ENCODE measurements at places on chromosomes 1 and 21. TPM values are rescaled to one million over a fixed set of nuclear protein-coding genes. Genes with fewer than 3 reads are reported as not detected.

GRCh38 chr1:12387641-12388040 is 157.8 kb downstream of the VPS13D start:
- no peak for DNase-seq

- no peak for DNase-seq
Measured at GRCh38 chr1:48530727-48531351, 58.8 kb upstream of the SPATA6 start.

GRCh38 chr1:179831852-179832699 is 45.5 kb downstream of the TOR1AIP2 start:
- no peak for DNase-seq

DNA sequence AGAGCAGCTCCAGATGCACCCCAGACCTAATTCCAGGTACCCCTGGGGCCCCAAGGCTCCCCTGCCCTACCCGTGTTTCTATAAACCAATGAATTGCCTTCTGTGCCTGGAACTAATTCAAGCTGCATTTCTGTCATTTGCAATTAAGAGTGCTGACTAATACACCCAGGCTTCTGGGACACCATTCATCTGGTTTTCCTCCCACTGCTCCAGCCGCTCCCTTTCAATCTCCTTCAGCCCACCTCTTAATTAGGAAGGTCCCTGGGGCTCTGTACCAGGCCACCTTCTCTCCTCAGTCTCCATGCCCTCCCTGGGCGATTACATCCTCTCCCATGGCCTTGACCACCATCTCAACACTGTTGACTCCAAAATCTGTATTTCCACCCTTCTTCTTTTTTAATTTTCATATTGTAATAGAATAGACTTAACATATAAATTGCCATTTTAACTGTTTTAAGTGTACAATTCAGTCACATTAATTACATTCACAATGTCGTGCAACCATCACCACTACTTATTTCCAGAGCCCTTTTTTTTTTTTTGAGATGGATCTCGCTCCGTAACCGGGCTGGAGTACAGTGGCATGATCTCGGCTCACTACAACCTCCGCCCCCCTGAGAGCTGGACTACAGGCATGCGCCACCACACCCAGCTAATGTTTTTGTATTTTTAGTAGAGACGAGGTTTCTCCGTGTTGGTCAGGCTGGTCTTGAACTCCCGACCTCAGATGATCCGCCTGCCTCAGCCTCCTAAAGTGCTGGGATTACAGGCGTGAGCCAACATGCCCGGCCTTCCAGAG is 9.2 kb upstream of the GJB3 start:
- no peak for DNase-seq

DNA sequence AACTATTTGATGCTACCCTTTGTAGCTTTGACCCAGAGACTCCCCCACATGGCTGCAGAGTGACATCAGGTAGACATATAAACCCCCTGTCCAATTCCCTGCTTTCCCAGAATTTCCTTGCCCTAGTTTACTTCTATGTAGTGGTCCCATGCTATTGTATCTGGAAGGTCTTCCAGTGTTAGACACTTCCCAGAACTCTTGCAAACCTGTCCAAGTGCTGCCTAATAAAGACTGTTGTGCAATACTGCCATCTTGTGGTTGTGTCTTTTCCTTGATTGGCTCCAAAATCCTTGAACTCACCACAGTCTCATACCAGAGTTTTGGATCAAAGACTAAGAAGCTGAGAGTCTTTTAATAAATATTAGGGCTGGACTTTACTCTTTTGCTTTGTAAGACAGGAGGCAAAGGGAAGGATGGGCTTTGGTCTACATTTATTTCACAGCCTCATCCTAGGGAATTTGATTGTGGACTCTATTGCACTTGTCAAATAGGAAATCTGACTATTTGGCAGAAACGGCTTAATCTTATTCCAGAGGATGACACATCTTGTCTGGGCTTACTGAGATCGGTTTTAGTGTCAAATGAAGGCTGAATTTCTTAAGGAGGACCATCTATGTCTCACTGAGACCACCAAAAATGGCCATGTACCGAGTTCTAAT is 169.9 kb downstream of the LRRC7 start:
- peak; percentile 45 for DNase-seq

- DNase-seq: no peak
Measured at GRCh38 chr1:170685166-170685565, 21.2 kb downstream of the PRRX1 start.

DNA sequence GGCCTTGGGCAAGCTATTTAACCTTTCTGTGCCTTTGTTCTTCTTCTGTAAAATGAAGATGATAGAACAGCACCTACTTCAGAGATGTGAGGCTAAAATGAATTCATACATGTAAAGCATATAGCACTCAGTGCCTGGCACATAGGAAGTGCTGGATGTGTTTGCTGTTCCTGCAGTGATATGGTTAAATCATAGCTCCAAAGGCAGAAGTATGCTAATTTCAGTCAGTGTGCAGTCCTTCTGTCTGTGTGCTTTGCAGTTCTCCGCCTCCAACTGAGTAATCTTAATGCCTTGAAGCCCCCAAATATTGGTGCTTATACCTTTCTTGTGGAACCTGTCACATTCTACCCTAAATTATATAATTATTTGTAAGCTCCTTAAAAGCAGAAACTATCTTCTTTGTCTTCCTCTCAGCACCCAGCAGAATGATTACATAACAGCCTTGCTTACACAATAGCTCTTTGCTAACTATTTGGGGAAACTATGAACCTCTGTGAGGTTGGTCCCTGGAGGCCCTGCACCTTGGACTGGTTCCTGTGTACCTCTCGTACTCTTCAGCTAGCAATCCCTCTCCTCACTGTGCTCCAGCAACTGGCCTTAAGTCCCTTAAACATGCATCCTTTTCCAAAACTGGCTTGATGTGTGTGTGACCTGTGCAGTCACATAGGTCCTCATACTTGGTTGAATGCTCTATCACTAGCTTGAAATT is 57.0 kb upstream of the CACYBP start:
- peak; percentile 32 for DNase-seq

- DNase-seq: no peak
Measured at GRCh38 chr1:53685272-53686051, 53.5 kb downstream of the GLIS1 start.

DNA sequence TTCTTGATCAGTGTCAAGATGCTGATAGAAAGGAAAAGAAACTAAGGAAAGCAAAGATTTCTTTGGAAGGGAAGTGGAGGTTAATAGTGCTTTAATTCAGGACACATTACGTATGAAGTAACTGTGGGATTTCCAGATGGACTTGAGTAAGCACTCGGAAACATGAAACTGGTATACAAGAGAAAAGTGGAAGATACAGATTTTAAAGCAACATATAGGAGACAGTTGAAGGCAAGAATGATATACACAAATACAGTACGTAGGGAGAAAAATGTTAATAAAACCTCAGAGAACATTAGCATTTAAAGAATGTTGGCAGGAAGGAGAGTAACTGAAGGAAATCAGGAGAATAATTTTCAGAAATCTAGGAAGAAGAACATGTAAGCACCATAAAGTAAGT is 730.9 kb upstream of the ADGRL2 start:
- no peak for DNase-seq

- DNase-seq: peak; percentile 49
Measured at GRCh38 chr21:32412162-32413014, at the start of gene EVA1C. Gene EVA1C (plus strand): TSS chr21:32412706. CDS start chr21:32412854, 148 bp downstream.

DNA sequence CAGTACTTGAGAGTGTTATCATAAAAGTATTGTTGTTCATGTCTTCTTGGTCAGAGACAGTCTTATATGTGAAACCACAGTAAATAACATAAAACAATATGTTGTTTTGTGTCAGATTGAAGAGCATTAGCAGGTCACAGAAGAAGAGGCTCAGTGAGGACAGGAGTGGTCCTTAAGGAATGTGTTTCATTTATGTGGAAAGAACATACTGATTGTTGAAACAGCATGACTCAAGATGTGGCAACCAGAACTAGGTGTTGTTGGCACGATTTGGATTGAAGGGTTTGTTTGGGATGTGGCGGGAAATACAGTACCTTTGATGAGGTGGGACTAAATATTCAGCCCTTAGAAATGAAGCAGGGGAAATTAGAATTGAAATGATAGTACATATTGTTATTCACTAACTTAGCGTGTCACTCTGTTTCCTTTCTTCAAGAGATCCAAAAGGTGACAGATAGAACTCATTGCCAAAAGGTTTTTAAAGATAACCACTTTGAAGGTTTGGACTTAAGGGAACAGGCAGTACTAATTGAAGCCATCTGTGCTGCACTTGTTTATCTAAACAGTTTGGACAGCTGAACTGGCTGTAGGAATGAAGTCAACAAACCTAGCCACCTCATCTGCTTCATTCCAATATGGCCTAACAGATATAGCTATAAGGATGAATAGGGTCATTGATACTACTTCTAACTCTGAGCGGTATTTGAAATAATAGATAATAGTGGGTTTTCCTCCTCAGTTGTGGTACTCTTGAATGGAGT is 14.4 kb downstream of the RALGPS2 start:
- no peak for DNase-seq

- DNase-seq: no peak
Measured at GRCh38 chr1:67749263-67749843, 64.4 kb downstream of the GADD45A start.

GRCh38 chr1:243394601-243395464 is 139.0 kb downstream of the SDCCAG8 start:
- no peak for DNase-seq

DNA sequence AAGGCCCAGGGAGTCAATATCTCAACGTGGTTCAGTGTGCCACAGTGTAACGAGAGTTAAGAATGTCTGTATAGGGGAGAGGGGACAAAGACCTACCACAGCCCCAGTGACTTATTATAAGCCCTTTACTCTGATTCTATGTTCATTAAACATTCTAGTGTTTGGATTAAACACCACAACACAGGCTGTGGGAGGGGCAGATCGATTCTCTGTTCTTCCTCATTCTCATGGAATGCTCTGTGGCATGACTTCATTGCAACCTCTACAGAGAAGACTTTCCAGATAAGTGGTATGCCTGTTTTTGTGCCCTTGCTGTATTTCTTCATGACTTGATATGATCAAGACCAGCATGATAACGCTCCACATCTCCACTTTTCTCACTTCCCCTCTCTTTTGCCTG is 39.0 kb upstream of the CD5L start:
- DNase-seq: no peak

GRCh38 chr1:44294588-44295007 is 60.5 kb downstream of the ERI3 start:
- DNase-seq: peak; percentile 68

DNA sequence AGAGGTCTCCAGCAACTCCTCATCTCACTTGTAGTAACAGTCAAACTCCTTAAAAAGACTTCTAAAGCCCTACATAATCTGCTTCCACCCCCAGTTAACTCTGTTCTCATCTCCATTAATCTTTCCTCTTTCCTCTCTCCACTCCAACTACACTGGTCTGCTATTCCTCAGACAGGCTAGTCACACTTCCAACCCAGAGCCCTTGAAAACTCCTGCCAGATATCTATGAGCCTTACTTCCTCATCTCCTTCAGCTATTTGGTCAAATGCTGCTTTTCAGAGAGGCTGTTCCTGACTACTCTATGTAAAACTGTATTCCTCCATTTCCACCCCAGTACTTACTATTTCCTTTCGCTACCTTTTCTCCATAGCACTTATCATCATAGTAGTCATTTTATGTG is 24.4 kb downstream of the PCP4L1 start:
- DNase-seq: no peak

GRCh38 chr21:34579411-34579810 is 35.5 kb downstream of the RCAN1 start:
- no peak for DNase-seq

DNA sequence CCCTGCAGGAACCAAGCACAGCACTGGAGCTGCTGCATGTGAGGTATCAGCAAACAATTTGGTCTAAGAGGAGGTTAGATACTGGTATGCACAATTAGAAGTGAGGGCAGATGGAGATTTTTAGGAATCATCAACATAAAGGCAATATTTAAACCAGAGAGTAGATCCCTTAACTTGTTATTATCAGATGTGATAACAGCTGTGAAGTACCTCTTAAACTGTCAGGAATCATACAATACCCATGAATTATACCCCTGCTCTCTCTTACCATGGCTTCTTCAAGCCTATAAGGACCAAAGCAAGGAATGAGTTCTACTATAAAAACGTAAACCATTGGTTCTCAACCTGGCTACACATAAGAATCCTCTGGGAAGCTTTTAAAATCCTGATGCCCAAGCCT is 3.9 kb downstream of the BCAR3 start:
- DNase-seq: no peak

DNA sequence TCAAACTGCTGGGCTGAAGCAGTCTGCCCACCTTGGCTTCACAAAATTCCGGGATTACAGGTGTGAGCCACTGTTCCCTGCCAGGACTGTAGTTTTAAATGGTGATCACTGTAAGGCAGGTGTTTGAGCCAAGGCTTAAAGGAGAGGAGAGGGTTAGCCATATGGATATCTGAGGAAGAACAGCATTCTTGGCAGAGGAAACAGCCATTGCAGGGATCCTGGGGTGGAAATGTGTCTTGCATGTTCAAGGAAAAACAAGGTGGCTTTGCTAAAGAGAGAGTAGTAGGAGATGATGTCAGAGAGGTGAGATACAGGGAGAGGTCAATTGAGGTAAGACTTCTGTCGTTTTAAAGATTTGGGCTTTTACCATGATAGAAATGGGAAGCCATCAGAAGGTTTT is 73.5 kb downstream of the ATF6 start:
- no peak for DNase-seq

- DNase-seq: no peak
Measured at GRCh38 chr1:89587729-89588161, 45.2 kb upstream of the LRRC8C start.

GRCh38 chr1:218783916-218784315 is 389.8 kb upstream of the LYPLAL1 start:
- DNase-seq: no peak

GRCh38 chr1:164337885-164338284 is 221.1 kb upstream of the PBX1 start:
- no peak for DNase-seq

GRCh38 chr1:218330043-218330623 is 15.0 kb upstream of the TGFB2 start:
- DNase-seq: no peak

DNA sequence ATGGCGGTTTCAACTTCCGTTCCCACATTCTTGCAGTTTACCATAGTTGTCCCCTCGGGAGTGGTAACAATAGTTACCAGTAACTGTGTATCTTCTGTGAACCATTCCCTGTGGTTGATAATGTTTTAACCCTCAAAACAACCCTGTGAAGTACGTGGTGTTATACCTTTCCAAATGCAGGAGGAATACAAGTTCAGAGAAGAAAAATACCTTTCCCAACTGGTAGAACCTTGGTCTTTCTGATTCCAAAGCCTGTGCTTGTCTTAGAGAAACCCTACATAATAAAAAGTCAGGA is 789 bp downstream of the BTF3L4 start:
- DNase-seq: no peak

GRCh38 chr1:6827630-6828165 is 42.4 kb downstream of the CAMTA1 start:
- DNase-seq: no peak

GRCh38 chr1:217244971-217245370 is 385.9 kb downstream of the GPATCH2 start:
- DNase-seq: no peak

Gene MDM4
- 103 TPM for total RNA-seq

Gene MFSD2A
- total RNA-seq: 6.0 TPM

Gene G0S2
- total RNA-seq: 60.8 TPM

Gene ZFP69
- 1.7 TPM for total RNA-seq

Gene FAM131C
- not detected for total RNA-seq

Gene ESRRG
- total RNA-seq: 1.7 TPM

Gene CCDC190
- not detected for total RNA-seq

Gene DAP3
- 159 TPM for total RNA-seq

Gene EXTL2
- total RNA-seq: 11.1 TPM

Gene EXTL1
- 33.9 TPM for total RNA-seq

Gene FTCD
- total RNA-seq: 21.2 TPM

Gene AK5
- 19.0 TPM for total RNA-seq

Gene MMP23B
- 4.8 TPM for total RNA-seq

Gene YY1AP1
- 253 TPM for total RNA-seq

Gene FAM89A
- 11.1 TPM for total RNA-seq

Gene S100A1
- total RNA-seq: 41.4 TPM

Gene SLC16A4
- total RNA-seq: 16.3 TPM
